Heart left ventricle (tissue), 16 donors: ENCODE measurements at places on chromosomes 5 and 9.
A peak's percentile ranks its signal among the peaks of the same experiment; 100 is the strongest.

DNA sequence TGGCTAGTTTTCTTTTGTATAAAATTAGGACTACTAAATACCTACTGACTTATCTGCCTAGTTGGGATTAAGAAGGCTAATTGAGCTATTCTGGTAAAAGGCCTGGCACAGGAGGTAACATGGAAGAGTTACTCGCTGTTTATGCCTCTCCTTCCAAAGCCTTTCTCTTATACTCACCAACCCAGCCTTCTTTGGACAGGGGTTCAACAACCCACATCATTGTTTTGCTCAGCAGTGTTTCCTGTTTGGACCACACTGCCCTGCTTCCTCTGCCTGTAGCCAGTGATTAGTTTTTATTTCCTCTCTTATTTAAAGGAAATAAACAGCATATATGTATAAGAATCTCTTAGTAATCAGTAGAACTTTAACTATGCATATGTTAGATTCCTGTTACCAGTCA lies 85.1 kb upstream of the TLX3 start:
- no peaks in the 10 kb centered on the region for H3K4me1 ChIP-seq
- no peak for DNase-seq
- H3K4me3 ChIP-seq: no peak overlapping the region

DNA sequence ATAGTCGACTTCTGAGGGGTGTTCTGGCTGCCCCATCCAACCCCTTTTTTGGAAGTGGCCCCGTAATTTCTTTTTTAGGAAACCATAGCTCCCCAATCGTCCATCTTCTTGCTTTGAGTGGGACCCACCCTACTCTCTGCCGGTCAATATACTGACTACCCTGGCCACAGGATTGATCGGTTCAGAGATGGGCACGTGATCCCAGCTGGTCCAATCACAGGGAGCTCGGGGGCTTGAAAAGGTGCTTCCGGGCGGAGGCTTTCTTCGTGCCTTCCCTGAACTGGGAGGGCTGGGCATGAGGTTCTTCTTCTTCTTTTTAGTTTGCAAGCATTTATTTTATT lies 78.7 kb upstream of the SH3PXD2B start:
- peak; percentile 9 for DNase-seq
- peaks cover 32% of the 10 kb centered on the region for H3K4me1 ChIP-seq

GRCh38 chr5:59532979-59533729 lies 360.4 kb downstream of the PDE4D start:
- DNase-seq: no peak
- H3K27ac ChIP-seq: no peak overlapping the region
- H3K27me3 ChIP-seq: no peaks in the 10 kb centered on the region
- H3K4me3 ChIP-seq: no peak overlapping the region
- H3K4me1 ChIP-seq: no peaks in the 10 kb centered on the region

DNA sequence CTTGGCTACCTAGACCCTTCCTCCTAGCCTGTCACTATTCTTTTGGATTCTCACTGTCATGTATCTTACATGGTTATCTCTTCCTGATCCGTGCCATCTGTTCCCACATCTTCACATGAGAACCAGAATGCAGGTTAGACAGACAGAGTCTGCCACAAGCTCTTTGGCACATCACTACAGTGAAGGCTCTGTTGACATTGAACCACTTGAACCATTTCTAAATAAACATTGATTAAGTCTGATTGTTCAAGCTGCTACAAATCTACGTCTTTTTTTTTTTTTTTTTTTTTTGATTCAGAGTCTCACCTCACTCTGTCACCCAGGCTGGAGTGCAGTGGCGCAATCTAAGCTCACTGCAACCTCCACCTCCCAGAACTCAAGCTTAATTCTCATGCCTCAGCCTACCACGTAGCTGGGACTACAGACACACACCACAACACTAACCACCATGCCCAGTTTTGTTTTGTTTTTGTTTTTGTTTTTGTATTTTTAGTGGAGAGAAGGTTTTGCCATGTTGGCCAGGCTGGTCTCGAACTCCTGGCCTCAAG lies 85.1 kb upstream of the LRRTM2 start:
- no peaks in the 10 kb centered on the region for H3K36me3 ChIP-seq
- no peaks in the 10 kb centered on the region for H3K27me3 ChIP-seq
- DNase-seq: no peak
- H3K4me1 ChIP-seq: no peaks in the 10 kb centered on the region
- H3K27ac ChIP-seq: no peak overlapping the region
- H3K4me3 ChIP-seq: no peak overlapping the region

DNA sequence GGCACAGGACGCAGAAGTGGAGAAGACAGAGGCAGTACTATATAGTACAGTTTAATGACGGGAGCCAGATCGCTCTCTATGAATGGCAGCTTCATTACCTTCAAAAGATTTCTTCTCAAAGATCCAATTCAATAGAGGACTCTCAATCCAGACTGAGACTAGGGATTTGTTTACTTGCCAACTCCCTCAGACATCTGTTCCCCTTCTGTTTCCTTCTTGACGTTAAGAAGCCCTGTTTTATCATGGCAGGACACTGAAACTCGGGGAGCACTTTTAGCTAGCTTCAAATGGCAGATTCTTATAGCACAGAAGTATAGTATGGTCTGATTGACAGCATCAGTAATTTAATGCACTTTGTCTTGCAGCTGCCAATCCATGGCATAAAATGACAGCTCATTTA lies 747.3 kb upstream of the C9orf72 start:
- no peak for DNase-seq
- H3K4me3 ChIP-seq: no peak overlapping the region
- H3K4me1 ChIP-seq: no peaks in the 10 kb centered on the region
- no peaks in the 10 kb centered on the region for H3K36me3 ChIP-seq
- H3K27me3 ChIP-seq: no peaks in the 10 kb centered on the region

GRCh38 chr5:172943283-172943841 lies 15.9 kb upstream of the RPL26L1 start:
- peak; percentile 32 for DNase-seq
- no peaks in the 10 kb centered on the region for H3K27me3 ChIP-seq
- no peak overlapping the region for H3K4me3 ChIP-seq
- peaks cover 12% of the 10 kb centered on the region for H3K4me1 ChIP-seq
- peak overlapping the region; percentile 83 for H3K27ac ChIP-seq

GRCh38 chr5:76601470-76601869 lies 21.7 kb downstream of the F2RL2 start:
- peaks cover 19% of the 10 kb centered on the region for H3K36me3 ChIP-seq
- DNase-seq: no peak
- no peak overlapping the region for H3K4me3 ChIP-seq
- H3K27me3 ChIP-seq: no peaks in the 10 kb centered on the region

- no peak for DNase-seq
- H3K4me3 ChIP-seq: no peak overlapping the region
Measured at GRCh38 chr5:60598424-60598823, 101.5 kb downstream of the DEPDC1B start.

DNA sequence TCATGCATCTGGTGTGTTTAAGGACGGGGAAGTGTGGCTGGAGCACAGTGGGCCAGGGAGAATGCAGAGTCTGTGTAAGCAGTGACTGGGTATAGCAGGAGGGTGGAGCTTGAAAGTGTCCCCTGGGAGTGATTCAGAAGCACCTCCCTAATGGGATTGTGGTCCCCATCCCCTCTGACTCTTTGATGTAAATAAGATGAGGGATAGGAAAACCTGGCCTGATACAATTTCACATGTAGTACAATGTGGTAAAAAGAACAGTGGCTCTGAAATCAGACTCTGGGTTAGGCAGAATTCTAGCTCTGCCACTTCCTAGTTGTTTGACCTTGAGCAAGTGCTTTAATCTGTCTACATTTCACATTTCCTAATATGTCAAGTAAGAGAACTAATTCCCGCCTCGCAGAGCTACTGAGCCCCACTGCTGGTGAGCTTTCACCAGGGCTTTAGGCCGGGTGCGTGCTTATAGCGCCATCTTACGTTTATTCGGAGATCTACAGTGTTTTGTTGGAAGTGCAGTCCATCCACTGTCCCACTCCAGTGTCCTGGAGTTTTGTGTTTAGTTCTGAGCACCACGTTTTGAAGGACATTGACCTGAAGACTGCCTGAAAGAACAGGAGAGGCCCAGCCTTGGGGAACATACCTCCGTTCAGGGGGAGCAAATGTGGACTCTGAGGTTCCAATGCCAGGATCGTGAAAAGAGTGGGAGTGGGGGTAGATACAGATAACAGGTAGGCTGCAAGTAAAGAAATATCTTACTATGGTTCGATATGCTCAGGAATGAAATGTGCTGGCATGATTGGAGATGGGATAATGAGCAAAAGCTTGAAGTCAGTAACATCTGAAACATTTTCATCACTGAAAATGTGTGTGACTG lies 51.2 kb upstream of the TESK1 start:
- H3K4me1 ChIP-seq: peaks cover 9% of the 10 kb centered on the region
- H3K4me3 ChIP-seq: no peak overlapping the region
- H3K27ac ChIP-seq: no peak overlapping the region
- peaks cover 42% of the 10 kb centered on the region for H3K36me3 ChIP-seq
- H3K27me3 ChIP-seq: no peaks in the 10 kb centered on the region

DNA sequence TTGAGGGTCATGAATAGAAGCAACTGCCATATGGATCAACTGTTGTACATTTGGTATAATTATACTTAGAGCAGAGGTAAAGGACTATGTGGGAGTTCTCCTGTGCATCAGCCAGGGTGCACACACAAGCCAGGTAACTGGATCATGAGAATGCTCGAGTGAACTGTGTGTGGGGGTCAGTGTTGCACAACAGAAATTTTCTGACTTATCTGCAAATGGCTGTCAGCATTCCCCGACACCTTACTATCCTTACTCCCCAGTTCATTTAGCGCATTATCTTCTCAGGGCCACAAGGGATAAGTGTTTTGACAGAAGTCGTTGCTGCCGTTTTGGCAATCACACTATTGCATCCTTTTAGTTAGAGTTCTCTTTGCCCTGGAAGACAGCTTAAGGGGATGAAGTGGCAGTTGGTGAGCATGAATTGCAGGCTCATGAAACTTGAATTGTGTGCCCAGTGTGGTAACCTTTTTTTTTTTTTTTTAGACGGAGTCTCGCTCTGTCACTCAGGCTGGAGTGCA lies 1.7 kb downstream of the CANX start:
- H3K4me1 ChIP-seq: peaks cover 52% of the 10 kb centered on the region
- H3K36me3 ChIP-seq: no peaks in the 10 kb centered on the region
- DNase-seq: no peak
- H3K27me3 ChIP-seq: no peaks in the 10 kb centered on the region

- H3K4me1 ChIP-seq: no peaks in the 10 kb centered on the region
- H3K27ac ChIP-seq: no peak overlapping the region
- H3K36me3 ChIP-seq: no peaks in the 10 kb centered on the region
- no peak overlapping the region for H3K4me3 ChIP-seq
- no peaks in the 10 kb centered on the region for H3K27me3 ChIP-seq
- no peak for DNase-seq
Measured at GRCh38 chr9:70525519-70525918, 111.1 kb upstream of the KLF9 start.

GRCh38 chr9:127993721-127994120 lies 12.9 kb upstream of the EEIG1 start:
- no peaks in the 10 kb centered on the region for H3K4me1 ChIP-seq
- no peak overlapping the region for H3K27ac ChIP-seq
- H3K36me3 ChIP-seq: no peaks in the 10 kb centered on the region
- no peaks in the 10 kb centered on the region for H3K27me3 ChIP-seq

GRCh38 chr9:111400564-111400898 lies 70.5 kb upstream of the OR2K2 start:
- H3K36me3 ChIP-seq: peaks cover 98% of the 10 kb centered on the region
- no peak overlapping the region for H3K27ac ChIP-seq
- no peaks in the 10 kb centered on the region for H3K27me3 ChIP-seq
- no peak for DNase-seq

DNA sequence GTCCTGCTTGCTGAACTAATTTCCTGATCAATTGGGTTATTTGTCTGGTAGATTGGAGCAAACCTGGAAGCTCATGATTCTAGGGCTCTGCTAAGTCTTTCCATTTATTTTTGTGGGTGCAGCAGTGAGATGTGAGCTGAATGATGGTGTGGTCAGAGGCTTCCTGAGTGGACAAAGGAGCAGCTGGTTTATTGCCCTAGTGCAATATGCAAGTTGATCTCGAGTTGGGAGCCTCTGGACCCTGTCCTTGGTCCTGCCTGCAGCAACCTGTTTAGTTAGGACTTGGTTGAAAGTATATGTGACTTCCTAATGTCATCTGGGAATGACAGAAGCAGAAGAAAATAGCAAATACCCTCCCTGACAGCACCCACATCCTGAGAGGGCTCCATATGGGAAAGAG lies 4.2 kb upstream of the UNC5A start:
- DNase-seq: no peak
- H3K27me3 ChIP-seq: peaks cover 16% of the 10 kb centered on the region
- H3K27ac ChIP-seq: no peak overlapping the region

- H3K4me1 ChIP-seq: no peaks in the 10 kb centered on the region
- no peak overlapping the region for H3K4me3 ChIP-seq
- H3K36me3 ChIP-seq: peaks cover 2% of the 10 kb centered on the region
- no peak overlapping the region for H3K27ac ChIP-seq
Measured at GRCh38 chr5:16665601-16666000, 48.8 kb upstream of the RETREG1 start.

DNA sequence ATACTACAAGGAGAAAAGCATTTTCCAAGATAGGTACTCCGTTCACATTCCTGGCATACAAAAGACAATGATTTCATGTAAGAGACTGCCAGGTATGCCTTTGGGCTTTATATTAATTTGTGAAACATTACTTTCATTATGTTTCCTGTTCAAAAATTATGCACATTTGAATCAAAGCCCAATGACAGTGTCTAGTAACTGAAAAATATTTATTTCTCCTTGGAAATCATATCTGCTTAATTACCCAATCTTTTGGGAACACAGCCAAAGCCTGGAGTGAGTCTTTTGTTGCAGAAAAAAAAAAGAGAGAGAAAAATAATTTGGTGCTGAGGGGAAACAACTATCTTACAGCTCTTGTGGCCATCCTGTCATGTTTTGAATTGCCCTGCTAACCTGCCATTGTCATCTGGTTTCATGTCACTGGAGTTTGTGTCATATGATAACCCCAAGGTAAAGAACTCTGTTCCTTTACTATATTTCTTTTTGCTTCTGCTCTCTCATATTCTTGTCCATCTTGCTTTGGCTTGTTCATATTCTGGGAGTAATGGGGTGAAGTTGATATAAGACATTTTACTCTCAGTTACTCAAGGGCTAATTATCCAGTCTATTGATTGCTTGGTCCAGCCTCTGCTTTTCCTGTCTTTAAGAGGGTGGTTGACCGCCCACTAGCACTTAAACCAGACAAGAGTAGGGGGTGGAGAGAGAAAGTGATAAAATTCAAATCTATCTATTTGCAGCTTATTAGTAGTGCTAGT lies 238.3 kb upstream of the NUDT12 start:
- H3K27me3 ChIP-seq: no peaks in the 10 kb centered on the region
- H3K36me3 ChIP-seq: no peaks in the 10 kb centered on the region
- DNase-seq: no peak
- no peaks in the 10 kb centered on the region for H3K4me1 ChIP-seq
- no peak overlapping the region for H3K27ac ChIP-seq
- no peak overlapping the region for H3K4me3 ChIP-seq

DNA sequence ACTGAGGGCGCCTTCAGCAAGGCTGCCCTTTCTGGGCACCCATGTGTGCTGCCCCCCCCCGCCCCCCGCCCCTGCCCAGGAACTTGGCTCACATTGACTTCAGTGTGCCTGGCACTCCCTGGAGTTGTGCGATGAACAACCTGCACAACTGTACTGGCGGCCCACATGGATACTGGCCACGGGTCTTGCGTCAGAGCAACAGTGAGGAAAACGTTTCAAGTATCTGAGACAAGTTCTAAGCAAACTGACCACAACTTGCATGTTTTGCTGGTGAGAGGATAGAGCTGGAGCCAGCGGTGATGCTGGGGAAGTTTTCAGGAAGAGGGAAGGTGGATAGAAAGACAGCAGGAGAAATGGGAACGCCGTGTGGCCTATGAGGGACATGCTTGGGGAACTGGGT lies 45.4 kb downstream of the HABP4 start:
- H3K4me1 ChIP-seq: peaks cover 7% of the 10 kb centered on the region
- no peak overlapping the region for H3K4me3 ChIP-seq
- no peak overlapping the region for H3K27ac ChIP-seq
- no peaks in the 10 kb centered on the region for H3K27me3 ChIP-seq
- no peak for DNase-seq
